ENCODE measurements at places on chromosomes 16 and 17.

DNA sequence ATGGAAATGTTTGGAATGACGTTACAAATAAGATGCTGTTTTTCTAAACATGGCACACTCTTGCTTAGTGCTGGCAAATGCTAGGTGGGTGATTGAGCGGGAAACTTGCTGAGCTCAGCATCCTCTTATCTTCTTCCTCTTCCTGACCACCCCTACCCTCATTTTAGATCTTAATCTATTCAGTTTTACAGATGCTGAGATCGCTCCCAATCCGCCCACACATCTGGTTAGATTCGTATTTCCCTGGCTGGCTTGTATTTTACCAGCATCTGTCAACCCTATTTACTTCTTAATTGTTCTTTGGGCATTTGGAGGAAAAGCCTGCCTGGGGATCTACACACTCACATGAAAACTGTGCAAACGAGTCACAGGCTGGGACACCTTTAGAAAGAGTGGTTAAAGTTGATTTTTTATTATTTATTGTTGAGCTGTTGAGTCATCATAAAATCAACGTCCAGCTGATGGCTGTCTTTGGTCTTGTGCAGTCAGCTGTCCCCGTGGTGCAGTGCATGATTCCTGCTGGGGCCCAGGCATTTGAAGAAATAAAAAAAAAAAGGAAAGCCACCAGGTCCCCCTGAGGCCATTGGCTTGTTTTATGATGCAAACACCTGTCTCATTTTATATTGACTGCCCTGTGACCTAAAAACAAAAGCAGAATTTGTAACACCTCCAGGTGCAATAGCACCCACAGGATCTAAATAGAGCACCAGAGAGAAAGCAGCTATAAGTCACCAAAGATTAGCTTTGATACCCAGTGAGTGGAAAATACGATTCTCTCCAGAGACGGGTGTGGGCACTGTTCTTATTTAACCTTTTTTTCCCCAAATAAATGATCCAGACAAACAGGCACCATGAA, 258.6 kb downstream of the HS3ST3B1 start:
- DNase-seq: no peak

DNA sequence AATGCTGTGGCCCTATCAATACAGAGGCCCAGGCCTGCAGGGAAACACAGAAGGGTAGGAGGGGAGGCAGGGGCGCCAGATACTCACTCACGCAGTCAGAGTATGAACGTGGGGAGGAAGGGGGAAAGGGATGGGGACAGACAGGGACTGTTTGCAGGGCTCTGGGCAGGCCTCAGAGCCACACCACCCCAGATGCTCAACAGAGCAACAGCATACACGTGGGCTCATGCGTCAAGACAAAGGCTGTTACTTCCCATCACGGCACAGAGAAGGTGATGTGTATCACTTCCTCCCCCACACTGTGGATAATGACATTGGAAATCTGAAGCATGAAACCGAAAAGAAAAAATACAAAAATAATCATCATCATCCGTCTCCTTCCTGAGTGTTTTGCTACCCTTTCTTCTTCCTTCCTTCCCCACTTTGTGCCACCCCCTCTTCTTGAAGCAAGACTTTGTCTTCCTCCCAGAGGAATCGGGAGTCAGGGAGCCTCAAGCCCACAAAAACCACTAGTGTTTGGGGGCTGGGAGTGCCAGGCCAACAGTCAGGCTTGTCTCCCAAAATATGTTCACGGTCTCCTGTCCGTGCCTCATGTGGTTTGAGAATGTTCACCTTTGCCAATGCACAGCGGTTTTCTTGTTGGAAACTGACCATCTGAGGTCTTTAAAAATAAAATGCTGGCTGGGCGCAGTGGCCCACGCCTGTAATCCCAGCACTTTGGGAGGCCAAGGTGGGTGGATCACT, 20.1 kb downstream of the SLC39A11 start:
- DNase-seq: no peak

DNA sequence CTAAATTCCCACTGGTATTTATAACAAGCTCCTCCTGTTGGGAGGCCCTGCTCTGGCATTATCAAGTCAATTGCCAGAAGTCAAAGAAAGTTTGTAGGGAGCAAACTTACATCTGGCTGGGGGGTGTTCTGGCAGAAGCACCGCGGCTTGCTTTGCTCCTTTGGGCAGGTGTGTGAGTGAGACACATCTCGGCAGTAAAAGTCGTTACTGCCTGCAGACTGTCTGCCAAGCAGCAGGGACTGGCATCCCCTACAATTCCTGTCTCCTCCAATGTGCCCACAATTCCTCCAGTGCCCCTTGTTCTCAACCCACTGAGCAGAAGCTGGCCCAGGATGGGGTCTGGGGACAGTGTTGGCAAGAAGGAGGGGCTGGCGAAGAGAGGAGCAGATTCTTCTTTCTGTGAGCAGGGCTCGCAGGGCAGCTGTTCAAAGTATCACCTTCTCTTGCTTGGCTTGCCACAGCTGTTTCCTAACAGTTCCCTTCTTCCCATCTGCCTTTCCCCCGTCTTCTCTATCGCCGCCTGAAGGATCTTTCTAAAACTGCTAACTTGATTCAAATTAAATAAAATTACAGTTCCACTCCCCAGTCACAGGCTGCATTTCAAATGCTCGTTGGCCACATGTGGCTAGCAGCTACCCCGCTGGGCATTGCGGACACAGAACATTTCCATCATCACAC, 30.2 kb downstream of the SPACA3 start:
- no peak for DNase-seq

DNA sequence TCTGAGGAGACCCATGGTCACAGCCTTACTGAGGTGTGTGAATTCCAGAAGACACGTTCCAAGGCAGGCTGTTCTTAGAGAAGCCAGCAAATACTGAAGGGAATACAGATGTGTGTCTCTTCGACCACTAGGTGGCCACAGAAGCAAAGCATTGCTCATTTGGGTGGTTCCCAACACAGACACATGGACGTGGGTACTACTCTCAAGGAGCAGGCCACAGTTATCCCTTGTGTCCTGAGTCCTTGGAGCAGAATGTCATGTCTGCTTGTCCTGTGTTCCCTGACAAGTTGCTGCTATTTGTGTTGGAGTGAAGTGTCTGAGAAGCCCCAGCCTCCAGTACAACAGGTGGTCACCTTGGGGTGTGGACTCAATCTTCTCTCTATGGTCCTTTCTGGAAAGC, 30.3 kb downstream of the HMOX2 start:
- no peak for DNase-seq

- DNase-seq: no peak
Observed at GRCh38 chr16:72749091-72749490, 298.8 kb downstream of the ZFHX3 start.
